ENCODE measurements at places on chromosomes 7 and 10. TPM values are rescaled to one million over a fixed set of nuclear protein-coding genes. Genes with fewer than 3 reads are reported as not detected.

TNRC18 gene
- total RNA-seq: 130 TPM

DNA sequence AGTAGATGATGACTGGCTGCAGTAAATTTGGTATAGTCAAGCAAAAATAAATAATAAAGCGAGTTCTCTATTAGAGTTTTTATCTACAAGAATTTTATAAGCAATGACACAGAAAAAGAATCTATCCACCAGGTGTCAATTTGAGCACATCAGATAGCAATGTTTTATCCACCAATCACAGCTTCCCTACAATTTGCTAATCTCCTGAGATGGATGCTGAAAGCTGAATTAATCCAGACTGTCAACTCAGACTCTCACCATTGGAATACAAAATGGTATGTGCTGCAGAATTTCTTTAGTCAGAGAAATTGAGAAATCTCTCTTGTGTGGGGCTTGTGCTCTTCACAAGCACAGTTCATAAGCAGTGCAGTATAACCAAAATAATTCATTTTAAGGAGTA, 888.9 kb upstream of the GHITM start:
- H3K27ac ChIP-seq: no peak overlapping the region
- H3K36me3 ChIP-seq: no peaks in the 10 kb centered on the region
- H3K27me3 ChIP-seq: no peaks in the 10 kb centered on the region
- no peak overlapping the region for H3K4me3 ChIP-seq
- no peaks in the 10 kb centered on the region for H3K4me1 ChIP-seq
- no peak for DNase-seq

DNA sequence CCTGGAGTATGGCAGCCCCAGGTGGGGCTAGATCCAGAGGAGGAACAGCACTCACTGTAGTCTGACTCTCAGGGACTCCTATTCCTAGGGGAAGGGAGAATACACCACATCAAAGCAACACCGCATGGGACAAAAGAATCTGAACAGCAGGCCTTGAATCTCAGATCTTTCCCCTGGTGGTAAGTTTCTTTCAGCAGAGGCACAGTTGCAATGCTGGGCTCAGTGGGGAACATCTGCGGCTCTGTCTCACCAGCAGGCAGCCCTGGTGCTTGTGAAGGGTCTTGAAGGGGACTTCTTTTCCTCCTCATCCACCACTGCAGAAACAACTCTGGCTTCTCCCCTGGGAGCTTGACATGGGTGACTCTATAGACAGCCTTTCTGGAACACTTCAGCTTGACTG, 111.2 kb upstream of the ARHGAP21 start:
- H3K4me1 ChIP-seq: no peaks in the 10 kb centered on the region
- no peaks in the 10 kb centered on the region for H3K27me3 ChIP-seq
- DNase-seq: no peak
- H3K36me3 ChIP-seq: no peaks in the 10 kb centered on the region
- H3K4me3 ChIP-seq: no peak overlapping the region
- H3K27ac ChIP-seq: no peak overlapping the region

GRCh38 chr10:63253040-63253439, 119.9 kb downstream of the NRBF2 start:
- H3K27ac ChIP-seq: no peak overlapping the region
- DNase-seq: no peak
- no peak overlapping the region for H3K4me3 ChIP-seq
- no peaks in the 10 kb centered on the region for H3K36me3 ChIP-seq
- H3K27me3 ChIP-seq: no peaks in the 10 kb centered on the region

- peaks cover 6% of the 10 kb centered on the region for H3K4me1 ChIP-seq
- DNase-seq: no peak
- no peak overlapping the region for H3K27ac ChIP-seq
- H3K36me3 ChIP-seq: no peaks in the 10 kb centered on the region
- H3K4me3 ChIP-seq: no peak overlapping the region
- H3K27me3 ChIP-seq: peaks cover 13% of the 10 kb centered on the region
Observed at GRCh38 chr10:120462018-120462682, 5.1 kb downstream of the PLPP4 start.

CABCOCO1 gene
- 2.1 TPM for total RNA-seq

TPK1 gene
- 12.3 TPM for total RNA-seq

GRCh38 chr7:54823776-54824175, 64.8 kb upstream of the SEC61G start:
- no peaks in the 10 kb centered on the region for H3K4me1 ChIP-seq
- H3K36me3 ChIP-seq: no peaks in the 10 kb centered on the region
- no peaks in the 10 kb centered on the region for H3K27me3 ChIP-seq
- no peak overlapping the region for H3K27ac ChIP-seq

DNA sequence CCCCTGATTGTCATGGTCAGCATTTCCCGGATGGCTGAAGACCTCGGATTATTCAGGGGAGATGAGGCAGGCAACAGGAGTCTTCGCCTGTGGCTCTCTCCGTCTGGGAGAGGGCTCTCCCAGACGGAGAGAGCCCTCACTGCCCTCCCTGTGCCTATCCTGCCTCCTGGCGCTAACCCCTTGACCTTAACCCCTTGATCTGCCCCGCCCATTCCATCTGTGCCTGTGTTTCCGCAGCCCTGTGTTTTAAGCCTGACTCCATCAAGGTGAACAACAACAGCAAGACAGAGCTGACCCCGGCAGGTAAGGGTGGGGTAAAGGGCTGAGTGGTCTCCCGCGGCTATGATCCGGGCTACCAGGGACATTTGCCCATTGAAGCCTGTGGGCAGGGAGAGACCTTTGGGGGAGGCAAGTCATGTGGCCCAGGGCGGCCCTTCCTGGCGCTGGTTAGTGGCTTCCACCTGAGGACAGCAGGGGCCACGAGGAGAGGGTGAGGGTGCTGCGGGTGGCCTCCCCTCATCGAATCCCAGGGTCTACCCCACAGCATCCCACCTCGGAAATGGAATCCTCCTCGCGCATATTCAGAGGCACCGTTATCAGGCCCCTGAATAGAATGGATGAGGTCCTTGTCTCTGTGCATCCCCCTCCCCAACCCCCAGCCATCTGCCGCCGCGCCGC, 4.2 kb upstream of the MUC12 start:
- H3K27ac ChIP-seq: no peak overlapping the region
- no peak for DNase-seq
- H3K4me3 ChIP-seq: no peak overlapping the region
- H3K4me1 ChIP-seq: peaks cover 15% of the 10 kb centered on the region
- H3K36me3 ChIP-seq: no peaks in the 10 kb centered on the region

DNA sequence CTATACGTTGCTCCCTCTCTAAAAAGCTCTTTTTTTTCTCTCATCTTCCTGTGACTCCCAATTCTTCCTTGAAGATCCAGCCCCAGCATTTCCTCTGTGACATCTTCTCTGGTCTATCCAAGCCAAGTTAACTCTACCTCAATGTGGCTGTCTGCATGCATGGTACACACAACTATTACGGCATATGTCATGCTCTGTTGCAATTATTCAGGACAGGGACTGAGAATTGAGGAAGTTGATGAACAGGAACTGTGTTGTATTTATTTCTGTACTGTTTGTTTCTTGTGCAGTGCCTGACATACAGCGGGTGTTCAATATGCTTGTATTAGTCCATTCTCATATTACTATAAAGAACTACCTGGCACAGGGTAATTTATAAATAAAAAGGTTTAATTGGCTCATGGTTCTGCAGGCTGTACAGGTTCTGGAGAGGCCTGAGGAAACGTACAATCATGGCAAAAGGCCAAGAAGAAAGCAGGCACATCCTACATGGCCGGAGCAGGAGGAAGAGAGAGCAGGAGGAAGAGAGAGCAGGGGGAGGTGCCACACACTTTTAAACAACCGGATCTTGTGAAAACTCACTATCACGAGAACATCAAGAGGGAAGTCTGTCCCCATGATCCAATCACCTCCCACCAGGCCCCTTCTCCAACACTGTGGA, 6.3 kb downstream of the TRPV5 start:
- H3K27me3 ChIP-seq: no peaks in the 10 kb centered on the region
- peak overlapping the region; percentile 70 for H3K27ac ChIP-seq
- H3K36me3 ChIP-seq: no peaks in the 10 kb centered on the region
- DNase-seq: no peak
- no peaks in the 10 kb centered on the region for H3K4me1 ChIP-seq
